ENCODE measurements at places on chromosomes 5 and 9. TPM values are rescaled to one million over a fixed set of nuclear protein-coding genes. Genes with fewer than 3 reads are reported as not detected.
A peak's percentile ranks its signal among the peaks of the same experiment; 100 is the strongest.

DNA sequence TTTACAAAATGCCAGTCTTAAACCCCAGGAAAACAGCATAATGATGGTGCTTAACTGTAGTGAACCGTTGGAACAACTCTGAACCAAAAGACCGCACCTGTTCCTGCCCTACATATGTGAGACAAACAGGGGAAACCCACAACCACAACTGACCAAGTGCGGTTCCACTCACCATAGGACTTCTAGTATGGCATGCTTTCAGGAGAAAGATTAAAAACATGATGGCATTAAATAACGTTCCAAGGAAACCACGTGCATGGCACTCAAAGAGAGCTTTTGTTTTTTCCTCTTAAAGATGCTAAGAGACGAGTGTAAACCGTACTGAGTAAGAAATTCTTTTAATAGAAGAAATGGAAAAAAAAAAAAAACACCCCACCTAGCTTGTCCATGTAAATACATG lies 119.8 kb downstream of the SSBP2 start:
- DNase-seq: no peak

DNA sequence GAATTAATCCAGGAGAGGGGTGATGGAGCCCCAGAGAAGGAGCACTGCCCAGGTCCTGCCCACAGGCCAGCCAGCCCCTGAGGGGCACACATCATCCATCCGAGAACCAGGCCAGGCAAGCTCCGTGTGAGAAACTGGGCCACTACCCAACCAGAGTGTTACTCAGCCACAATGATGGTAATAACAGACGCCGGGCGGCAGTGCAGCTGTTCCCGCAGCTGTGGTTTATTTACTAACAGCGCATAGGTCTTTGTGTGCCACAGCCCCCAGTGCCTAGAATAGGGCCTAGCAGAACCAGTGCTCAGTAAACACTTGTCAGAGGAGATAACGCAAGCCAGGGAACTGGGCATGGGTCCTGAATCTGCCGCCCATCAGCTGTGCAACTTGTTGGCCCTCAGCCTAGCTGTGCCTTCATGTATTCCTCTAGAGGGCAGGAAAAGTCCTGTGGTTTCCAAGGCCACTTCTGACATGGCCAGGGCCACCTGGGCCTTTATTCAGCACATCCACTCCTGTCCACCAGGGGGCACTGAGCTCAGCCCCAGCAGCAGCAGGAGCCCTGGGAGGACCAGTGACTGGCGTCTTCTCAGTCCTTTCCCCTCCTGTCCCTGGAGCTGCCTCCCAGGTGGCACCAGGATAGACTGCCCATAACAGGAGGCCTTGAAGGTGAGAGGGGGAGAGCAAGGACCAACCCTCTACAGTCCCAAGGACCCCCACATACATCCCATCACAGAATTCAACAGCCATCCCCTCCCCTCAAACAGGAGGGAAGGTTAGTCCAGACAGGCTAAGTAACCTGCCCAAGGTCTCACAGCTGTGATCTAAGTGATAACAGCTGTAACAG lies 2.1 kb downstream of the MXD3 start:
- DNase-seq: peak; percentile 84

- DNase-seq: no peak
Measured at GRCh38 chr5:20360263-20360662, 372.3 kb upstream of the CDH18 start.

DNA sequence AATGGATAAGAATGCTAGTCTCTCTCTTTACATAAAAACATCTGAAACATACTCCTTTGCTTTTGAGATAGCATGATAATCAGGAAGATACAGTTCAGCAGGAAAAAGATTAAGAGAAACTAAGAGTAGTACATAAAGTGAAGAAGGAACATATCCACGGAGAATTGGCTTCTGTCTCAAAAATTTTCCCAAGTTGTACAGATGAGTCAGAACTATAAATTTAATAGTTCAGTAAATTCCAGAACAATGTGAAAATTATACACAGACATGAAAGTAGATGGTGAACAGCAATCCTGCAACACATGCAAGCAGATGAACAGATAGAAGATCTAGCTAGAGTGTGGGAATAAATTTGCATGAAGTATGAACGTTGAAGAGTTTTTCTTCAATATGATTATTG lies 691.4 kb upstream of the RIOK2 start:
- DNase-seq: no peak

GRCh38 chr9:88344013-88344412 lies 44.2 kb upstream of the SPIN1 start:
- no peak for DNase-seq

DNA sequence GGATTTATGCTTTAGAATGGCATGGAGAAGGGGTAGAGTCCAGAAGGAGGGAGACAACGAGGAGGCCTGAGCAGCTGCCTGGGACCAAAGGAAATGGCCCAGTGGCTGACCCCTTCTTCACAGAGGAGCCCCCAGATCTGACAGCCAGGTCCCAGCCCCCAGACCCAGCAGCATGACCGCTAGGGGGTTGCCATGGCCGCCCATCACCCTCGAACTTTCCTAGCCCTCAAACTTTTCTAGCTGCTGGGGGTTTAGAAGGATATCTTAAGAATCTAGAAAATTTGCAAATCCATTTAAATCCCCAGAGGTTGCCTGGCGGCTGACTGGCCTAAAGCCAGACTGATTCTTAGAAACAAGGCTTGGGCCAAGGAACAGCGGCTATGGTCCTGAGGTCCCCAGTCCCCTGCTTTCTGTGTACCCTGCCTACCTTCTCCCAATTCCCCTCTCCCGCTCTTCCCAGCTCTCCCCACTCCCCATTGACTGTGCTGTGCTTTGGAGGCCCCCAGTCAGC lies 972 bp downstream of the PDGFRB start:
- no peak for DNase-seq

- DNase-seq: no peak
Measured at GRCh38 chr9:86201474-86202337, 57.8 kb downstream of the C9orf153 start.

DPYSL3 gene
- total RNA-seq: 1.9 TPM

MSMP gene
- not detected for total RNA-seq

EXD3 gene
- total RNA-seq: 7.4 TPM
